Purkinje cell (primary cell): ENCODE measurements at places on chromosomes 6 and 20. TPM values are rescaled to one million over a fixed set of nuclear protein-coding genes. Genes with fewer than 3 reads are reported as not detected.

CABLES2 gene
- 1.1 and 1.8 TPM in 2 replicates for polyA plus RNA-seq

MYCT1 gene
- polyA plus RNA-seq = 0.17 TPM in 1 of 2 replicates, not detected in the other

TFAP2C gene
- polyA plus RNA-seq = not detected in 2 replicates

APCDD1L gene
- polyA plus RNA-seq = 0.27 and 0.95 TPM in 2 replicates

ZBP1 gene
- polyA plus RNA-seq = not detected in 2 replicates

SYTL3 gene
- polyA plus RNA-seq = not detected in 2 replicates

AHCY gene
- 27.8 and 28.9 TPM in 2 replicates for polyA plus RNA-seq

RAB23 gene
- polyA plus RNA-seq = 1.3 and 9.2 TPM in 2 replicates

ATAT1 gene
- polyA plus RNA-seq = 18.2 and 19.7 TPM in 2 replicates

TTLL9 gene
- polyA plus RNA-seq = 0.14 TPM in 1 of 2 replicates, not detected in the other

PRL gene
- not detected in 2 replicates for polyA plus RNA-seq

PPT2 gene
- 16.8 and 18.7 TPM in 2 replicates for polyA plus RNA-seq

SLC26A8 gene
- 1.4 and 2.9 TPM in 2 replicates for polyA plus RNA-seq

MYB gene
- polyA plus RNA-seq = 1.7 TPM in 1 of 2 replicates, not detected in the other

CRISP3 gene
- not detected in 2 replicates for polyA plus RNA-seq

CDKN1A gene
- polyA plus RNA-seq = 0.27 TPM in 1 of 2 replicates, not detected in the other

TMEM170B gene
- 11.7 and 15.2 TPM in 2 replicates for polyA plus RNA-seq

MOG gene
- polyA plus RNA-seq = 1.7 and 2.1 TPM in 2 replicates

MYH7B gene
- 1.2 and 2.0 TPM in 2 replicates for polyA plus RNA-seq
